Stimulated activated CD4-positive, alpha-beta T cell treated with anti-CD3 and anti-CD28 coated beads, Interleukin-4, amount 100 ng/mL, for 48 hours (primary cell): ENCODE measurements at places on chromosomes 7 and 10.

- DNase-seq: no peak
These were observed 349.2 kb upstream of the PRKCQ start for GRCh38 chr10:6929148-6929830.

- DNase-seq: no peak
These were observed 74.6 kb downstream of the VCL start for GRCh38 chr10:74072503-74072902.

DNA sequence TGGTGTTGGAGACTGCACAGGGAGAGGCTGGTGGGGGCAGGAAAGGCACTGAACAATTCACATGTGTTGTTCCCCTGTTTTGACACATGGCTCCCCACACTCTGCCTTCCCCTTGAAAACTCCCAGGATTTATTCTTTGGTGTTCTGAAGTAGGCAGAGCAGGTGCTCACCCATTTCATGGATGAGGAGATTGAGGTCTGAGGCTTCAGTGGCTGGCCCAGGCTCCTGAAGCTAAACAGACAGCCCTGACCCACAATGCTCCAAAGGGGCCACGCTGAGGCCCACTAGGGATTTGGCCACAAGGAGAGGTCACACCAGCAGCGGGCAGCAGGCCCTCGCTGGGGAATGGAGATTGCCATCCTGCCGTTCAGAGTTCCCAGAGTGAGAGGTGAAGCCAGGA, 157.6 kb downstream of the SH3PXD2A start:
- DNase-seq: no peak

DNA sequence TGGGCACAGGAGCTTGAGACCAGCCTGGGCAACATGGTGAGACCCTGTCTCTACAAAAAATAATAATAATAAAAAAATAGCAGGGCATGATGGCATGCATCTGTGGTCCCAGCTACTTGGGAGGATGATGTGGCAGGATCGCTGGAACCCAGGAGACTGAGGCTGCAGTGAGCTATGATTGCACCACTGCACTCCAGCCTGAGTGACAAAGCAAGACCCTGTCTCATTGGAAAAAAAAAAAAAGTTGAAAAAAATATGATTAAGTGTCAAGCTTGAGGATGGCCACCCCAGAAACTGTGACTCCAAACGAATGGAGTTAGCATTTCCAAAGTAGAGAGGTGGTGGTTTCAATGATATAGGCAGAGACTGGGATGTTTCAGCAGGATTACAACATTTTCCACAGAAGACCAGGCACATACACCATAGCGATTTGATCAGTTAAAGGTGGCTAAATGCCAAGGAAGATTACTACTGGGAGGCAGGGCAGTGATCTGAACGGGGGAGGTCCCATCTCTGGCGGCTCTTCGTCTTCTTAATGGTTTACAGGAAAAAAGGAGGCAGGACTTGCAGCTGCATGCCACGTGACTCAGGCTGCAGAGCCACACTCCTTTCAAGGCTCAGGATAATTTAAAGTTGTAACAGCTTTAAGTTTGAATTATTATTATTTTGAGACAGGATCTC, 250.6 kb upstream of the GALNT17 start:
- DNase-seq: no peak

GRCh38 chr10:94614558-94614957, 69.0 kb downstream of the HELLS start:
- DNase-seq: no peak

DNA sequence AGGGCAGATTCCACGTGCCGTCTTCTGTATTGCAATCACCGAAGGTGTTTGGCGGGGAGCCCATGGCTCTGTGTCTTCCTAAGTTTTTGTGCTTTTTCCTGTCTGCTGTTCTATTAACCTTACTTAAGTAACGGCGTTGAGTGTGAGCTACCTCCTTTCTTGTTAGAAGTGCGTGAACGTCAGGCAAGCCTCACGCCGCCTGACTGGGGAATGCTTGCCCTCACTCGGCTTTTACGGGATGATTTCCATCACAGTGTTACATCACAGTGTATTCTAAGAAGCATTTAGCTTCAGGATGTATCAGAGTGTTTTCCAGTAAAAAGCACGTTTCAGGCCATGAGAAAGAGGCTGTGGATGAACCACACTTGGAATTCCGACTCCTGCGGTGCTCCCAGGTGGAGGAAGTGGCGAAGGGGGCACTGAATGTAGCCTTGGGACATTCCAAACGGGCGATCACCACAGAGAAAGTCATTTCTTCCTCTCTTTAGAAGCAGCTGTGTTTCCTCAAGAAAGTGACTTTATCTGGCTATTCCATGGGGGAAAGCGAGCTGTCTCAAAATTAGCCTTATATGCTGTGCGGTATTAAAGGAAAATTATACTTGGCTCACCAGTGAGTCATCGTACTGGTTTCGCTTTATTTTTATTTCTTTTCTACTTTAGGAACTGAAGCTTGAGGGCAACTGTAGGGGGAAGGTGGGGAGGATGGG, 290.7 kb downstream of the KLF6 start:
- no peak for DNase-seq

DNA sequence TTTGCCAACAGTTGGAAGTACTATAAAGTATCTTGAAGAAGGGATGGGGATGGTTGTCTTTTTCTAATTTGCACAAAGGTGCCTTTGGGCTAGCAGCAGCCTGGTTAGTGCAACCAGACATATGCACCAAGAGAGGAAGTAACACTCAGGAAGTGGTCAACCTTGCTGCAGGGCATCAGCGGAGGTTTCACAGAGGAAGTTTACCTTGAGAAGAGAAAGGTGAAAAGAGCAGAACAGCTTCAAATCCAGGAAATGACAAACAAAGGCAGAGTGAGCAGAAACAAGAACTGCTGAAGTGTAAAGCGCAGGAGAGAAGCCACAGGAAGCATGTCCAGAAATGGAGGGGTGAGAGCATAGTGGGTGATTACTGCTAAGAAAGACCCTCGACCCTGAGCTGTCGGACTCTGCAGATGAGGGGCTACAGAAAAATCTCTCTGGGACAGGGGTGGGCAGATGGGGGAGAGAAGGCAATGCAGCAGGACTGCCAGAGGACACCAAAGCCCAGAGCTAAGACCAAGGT, 66.9 kb downstream of the STK17A start:
- DNase-seq: no peak

GRCh38 chr10:114181971-114182370, 2.8 kb downstream of the TDRD1 start:
- no peak for DNase-seq

DNA sequence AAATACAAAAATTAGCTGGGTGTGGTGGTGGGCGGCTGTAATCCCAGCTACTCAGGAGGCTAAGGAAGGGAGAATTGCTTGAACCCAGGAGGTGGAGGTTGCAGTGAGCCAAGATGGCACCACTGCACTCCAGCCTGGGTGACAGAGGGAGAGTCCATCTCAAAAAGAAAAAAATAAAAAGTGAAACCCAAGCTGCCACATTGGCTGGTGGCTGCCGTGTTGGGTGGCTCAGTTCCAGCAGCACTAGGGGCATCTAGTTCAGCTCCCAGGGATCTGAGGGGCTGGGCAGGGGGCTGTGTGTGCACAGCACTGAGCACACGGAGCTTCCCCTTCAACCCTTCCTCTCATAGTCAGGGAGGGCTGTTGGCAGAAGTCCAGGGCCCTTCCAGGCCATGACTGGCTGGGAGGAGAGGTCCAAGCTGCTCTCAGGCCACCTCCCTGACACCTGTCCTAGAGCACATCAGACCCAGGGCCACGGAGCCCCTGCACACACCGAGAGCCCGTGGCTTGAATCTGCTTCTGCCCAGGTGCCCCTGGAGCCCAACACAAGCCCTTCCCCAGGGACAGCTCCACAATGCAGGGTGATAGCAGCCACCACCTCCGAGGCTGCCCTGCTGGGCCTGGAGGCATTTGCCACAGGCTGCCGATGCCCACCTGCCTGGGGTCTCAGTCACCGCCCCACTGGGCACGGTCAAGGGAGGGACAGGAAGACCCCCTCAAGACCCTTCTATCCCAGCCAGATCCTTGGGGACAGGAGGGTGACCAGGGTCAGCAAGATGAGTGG, 47.3 kb downstream of the YKT6 start:
- no peak for DNase-seq

DNA sequence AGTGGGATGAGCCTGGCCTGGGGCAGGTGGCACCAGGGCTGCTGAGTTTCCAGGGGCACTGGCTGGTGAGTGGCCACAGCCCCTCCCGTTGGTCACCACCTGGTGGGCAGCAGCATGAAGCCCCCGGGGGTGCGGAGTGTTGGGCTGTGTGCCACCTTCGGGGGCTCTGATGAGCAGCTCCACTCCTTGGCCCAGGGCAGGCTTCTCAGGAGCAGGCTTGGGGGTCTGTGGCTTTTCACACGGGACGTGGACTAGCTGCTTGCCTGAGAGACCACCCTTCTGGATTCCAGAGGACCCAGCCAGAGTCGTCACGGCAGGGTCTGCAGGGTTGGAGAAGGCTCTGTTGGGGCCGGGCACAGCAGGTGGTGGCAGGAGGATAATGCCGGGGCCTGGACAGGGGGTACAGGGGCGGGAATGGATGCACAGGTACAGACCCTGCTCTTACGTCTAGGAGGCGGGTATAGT, 193.1 kb downstream of the ADARB2 start:
- no peak for DNase-seq

DNA sequence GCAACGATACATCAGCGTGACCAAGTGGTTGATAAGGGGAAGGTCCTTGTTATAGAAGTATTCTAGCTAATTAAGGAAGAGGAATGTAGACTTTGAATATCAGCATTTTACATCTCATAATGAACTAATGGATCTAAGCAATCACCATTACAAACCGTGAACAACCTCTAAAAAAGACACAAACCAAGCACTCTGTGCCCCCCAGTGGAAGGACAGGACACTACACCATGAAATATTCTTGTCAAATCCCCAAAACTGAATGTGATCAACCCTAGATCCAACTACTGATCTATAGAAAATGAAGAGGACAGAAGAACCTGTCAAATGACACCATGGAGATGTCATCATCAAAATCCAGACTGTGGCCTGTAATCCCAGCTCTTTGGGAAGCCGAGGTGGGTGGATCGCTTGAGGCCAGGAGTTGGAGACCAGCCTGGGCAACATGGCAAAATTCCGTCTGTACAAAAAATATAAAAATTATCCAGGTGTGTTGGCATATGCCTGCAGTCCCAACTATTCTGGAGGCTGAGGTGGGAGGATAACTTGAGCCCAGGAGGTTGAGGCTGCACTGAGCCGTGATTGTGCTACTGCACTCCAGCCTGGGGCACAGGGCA, 111.3 kb upstream of the CARD11 start:
- DNase-seq: peak; percentile 48
